ENCODE measurements at places on chromosomes 1 and 21. TPM values are rescaled to one million over a fixed set of nuclear protein-coding genes. Genes with fewer than 3 reads are reported as not detected.

ATF3 gene
- 8.3 TPM for total RNA-seq

C8A gene
- total RNA-seq: not detected

FALEC gene
- not detected for total RNA-seq

RNU1-3 gene
- 687 TPM for total RNA-seq

FCRL5 gene
- total RNA-seq: 0.12 TPM

CLCNKB gene
- 0.63 TPM for total RNA-seq

HCRTR1 gene
- not detected for total RNA-seq

TNFRSF4 gene
- total RNA-seq: 1.1 TPM

CACNA1S gene
- total RNA-seq: not detected

IRF6 gene
- total RNA-seq: 25.1 TPM

CENPL gene
- total RNA-seq: 1.5 TPM

KIF14 gene
- total RNA-seq: 0.16 TPM

DDR2 gene
- total RNA-seq: 7.8 TPM

CA14 gene
- total RNA-seq: not detected

FAM72D gene
- total RNA-seq: not detected

GSTM5 gene
- 3.6 TPM for total RNA-seq

DCDC2B gene
- not detected for total RNA-seq

DNA sequence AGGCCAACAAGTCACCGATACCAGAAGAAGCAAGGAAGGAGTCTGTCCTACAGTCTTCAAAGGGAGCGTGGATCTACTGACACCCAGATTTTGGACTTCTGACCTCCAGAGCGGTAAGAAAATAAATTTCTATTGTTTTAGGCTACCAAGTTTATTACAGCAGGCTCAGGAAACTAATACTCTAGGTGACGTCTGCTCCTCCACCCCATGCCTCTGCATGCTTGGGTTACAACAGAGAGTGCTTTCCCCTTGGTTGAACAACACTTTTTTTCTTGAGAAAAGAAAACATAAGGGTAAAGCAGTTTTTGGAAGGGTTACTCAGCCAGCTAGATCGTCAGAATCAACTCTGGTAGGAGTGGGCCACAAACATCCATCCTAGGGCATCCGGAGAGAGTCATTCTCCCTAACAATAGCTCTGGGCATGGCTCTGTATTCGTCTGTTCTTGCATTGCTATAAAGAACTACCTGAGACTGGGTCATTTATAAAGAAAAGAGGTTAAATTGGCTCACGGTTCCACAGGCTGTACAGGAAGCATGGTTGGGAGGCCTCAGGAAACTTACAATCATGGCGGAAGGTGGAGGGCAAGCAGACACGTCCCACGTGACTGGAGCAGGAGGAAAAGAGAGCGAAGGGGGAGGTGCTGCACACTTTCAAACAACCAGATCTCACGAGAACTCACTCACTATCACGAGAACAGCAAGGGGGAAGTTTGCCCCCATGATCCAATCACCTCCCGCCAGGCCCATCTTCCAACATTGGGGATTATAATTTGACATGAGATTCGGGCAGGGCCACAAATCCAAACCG is 22.2 kb upstream of the DNAJC11 start:
- no peak for DNase-seq

GRCh38 chr1:156246241-156246780 is 1.5 kb downstream of the PAQR6 start:
- DNase-seq: no peak

DNA sequence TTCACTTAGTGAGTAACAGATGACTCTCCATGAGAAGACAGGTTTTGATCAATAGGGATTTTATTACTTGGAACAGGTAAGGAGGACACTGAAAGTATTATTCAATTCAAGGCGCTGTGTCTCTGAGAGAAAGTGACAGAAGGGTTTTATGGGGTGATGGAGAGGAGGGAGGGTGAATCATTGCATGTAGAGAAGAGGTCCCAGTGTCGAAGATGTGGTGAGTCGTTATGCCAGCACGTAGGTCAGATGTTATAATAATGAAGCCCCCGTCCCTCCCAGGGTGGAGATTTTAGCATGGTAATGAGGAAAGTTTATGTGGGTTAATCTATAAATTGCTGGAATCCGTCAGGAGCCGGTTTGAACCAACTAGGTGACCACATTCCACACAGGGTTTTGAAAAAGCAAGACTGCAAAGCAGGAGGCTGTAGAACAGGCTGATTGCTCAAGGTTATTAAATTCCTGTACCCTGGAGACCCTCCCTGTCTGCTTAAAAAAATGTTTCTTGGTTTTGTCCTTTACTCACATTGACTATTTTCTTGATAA is 586.4 kb upstream of the TMPRSS15 start:
- DNase-seq: no peak

DNA sequence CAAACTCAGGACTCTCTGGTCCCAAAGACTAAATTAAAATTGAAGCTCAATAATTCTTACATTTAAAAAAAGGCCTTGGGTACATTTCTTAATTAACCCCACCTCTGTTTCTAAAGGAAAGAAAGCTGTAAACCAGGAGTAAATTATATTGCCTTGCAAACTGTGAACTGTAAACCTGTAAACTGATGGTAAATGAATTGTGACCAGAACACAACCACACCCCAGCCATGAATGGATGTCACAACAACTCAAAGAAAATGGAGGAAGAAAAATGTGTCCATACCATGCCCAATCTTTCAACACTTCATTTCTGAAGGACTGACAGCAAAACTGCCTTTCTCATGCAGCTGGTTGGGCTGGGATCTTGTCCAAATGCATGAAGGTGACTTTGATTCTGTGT is 171.3 kb upstream of the C1orf87 start:
- DNase-seq: no peak

- no peak for DNase-seq
Observed at GRCh38 chr1:112762541-112763500, 47.7 kb upstream of the PPM1J start.

DNA sequence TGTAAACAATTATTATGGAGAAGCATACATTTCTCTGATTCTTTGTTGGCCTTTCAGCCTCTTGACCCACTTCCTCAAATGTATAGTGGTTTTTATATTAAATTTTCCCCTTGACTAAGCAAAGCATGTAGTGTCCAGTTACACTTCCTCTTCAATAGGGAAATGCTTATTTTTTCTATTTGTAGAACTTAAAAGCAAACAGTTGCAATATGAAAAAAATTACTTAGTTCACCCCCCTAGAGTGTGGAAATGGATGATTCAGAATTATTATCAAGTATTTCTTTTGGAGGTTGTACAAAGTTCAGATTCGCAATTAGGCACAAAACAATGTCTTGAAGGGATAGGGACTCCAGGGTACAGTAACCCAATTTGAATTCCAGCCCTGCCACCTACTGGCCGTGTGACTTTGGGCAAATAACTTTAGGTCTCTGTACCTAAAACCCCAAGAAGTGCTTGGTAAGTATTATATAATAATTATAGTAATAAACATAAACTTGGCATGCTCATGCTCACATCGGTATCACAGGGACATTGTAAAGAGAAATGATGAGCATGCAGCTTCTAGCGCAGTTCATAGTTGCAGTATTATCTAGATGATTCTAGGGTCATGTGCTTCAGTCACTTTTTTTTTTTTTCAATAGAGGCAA is 28.6 kb upstream of the IFNGR2 start:
- no peak for DNase-seq

- no peak for DNase-seq
Observed at GRCh38 chr1:184843732-184844495, 89.3 kb upstream of the EDEM3 start.

- no peak for DNase-seq
Observed at GRCh38 chr1:37633040-37633937, 1.4 kb downstream of the RSPO1 start.

GRCh38 chr1:243926803-243927245 is 76.8 kb upstream of the AKT3 start:
- DNase-seq: no peak

DNA sequence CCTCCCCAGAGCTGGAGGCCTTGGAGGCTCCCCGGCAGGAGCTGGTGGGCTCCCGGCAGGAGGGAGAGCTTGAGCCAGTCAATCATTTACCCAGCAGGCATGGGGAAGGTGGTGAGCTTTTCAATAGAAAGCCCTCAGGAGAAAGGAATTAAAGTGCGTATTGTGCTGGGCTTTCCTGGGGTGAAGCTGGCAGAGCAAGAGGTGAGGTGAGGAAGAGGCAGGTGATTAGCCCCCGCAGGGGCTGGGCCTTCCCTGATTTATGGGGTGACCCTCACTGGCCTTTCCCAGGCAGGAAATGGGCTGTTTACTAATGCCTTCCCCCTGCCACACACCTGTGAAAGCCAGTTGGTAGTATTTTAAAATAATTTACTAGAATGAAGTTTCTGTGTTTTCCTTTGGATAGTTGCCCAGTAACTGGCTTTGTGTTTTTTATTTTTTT is 25.8 kb downstream of the CLDN14 start:
- no peak for DNase-seq

- no peak for DNase-seq
Observed at GRCh38 chr1:115306146-115306545, 31.9 kb downstream of the NGF start.

GRCh38 chr1:100703052-100703451 is 16.5 kb upstream of the VCAM1 start:
- DNase-seq: no peak

DNA sequence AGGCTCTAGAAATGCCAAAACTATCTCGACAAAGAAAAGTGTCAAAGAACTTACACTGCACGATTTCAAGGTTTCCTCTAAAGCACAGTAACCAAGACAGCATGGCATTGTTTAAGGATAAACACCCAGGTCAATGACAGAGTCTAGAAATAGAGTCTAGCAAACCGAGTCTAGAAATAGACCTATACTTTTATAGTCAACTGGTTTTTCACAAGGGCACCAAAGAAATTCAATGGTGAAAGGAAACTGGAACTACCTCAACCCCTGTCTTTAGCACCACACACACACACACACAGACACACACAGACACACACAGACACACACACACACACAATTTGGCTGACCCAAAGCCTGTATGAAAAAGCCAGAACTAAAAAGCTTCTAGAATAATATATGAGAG is 67.1 kb upstream of the PGBD5 start:
- no peak for DNase-seq

DNA sequence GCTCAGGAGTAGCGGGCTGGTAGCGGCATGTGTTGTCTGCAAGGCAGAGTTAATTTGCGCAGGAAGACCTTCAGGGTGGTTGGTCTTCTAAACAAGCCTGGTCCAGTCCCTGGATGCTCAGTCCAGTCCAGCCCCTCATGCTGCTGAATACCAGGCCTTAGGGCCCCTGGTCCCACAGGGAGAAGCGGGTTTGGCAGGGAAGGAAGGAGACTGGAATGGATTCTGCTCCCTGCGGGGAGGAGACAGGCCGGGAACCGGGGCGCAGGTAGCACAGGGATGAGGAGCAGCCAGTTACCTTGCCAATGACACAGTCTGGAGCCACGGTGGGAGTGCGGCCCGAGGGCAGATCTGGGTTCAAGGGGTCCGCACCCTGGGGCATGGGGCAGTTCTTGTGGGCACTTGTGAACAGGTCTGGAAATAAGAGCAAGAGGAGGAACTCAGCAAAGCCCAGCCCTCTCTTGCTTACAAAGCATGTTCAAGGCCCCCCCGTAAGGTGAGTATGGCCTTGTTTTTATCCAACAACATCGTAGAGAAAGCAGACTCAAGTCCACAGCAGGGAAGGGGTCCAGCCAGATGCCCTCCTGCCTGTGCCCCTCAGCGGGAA is 10.1 kb downstream of the FAM131C start:
- no peak for DNase-seq

Data from pancreas (tissue), 10 donors.